ENCODE measurements at places on chromosomes 5 and 9. TPM values are rescaled to one million over a fixed set of nuclear protein-coding genes. Genes with fewer than 3 reads are reported as not detected.

GRCh38 chr5:32767948-32768467 is 56.9 kb downstream of the NPR3 start:
- no peaks in the 10 kb centered on the region for H3K27me3 ChIP-seq
- no peak overlapping the region for H3K4me3 ChIP-seq
- no peaks in the 10 kb centered on the region for H3K36me3 ChIP-seq
- DNase-seq, result no peak

DNA sequence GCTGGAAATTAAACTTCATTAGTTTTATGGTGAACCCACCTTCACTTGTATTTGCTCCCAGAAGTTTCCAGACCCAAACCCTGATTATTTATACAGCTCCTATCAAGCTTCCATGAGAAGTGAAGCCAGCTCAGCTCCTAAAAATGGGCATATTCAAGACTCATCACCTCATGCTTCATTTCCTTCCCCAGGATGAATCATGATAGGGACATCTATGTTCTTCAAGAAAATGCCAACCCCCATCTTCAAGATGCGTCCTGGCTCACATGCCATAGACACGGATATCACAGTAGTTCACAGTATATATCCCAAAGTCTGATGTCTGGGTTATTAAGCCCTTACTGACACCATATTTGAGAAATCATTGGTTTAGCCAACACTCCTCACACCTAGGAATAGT is 217.6 kb downstream of the NPR3 start:
- H3K27me3 ChIP-seq, result no peaks in the 10 kb centered on the region
- H3K4me1 ChIP-seq, result no peaks in the 10 kb centered on the region
- H3K36me3 ChIP-seq, result no peaks in the 10 kb centered on the region
- H3K4me3 ChIP-seq, result no peak overlapping the region

- no peaks in the 10 kb centered on the region for H3K27me3 ChIP-seq
- no peak overlapping the region for H3K27ac ChIP-seq
- peaks cover 45% of the 10 kb centered on the region for H3K36me3 ChIP-seq
Observed at GRCh38 chr9:99967457-99967856, 61.0 kb downstream of the STX17 start.

DNA sequence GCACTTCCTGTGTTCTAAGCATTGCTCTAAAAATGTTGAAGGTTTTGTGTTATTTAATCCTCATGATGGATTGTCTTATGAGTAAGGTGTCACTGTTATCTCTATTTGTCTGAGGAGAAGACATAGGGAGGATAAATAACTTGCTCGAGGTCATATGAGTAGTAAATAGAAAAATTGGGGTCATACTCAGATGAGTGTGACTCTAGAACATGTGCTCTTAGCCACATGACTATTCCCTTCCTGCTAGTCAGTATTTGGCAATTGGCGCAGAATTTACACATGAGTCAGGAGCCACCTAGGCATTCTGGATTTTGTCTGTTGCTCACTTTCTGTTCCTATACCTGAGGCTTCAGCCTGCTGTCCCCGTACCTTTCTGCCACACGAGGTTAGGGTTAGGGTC is 234.6 kb upstream of the CD180 start:
- H3K36me3 ChIP-seq, result no peaks in the 10 kb centered on the region
- DNase-seq, result no peak
- no peak overlapping the region for H3K27ac ChIP-seq
- H3K4me3 ChIP-seq, result no peak overlapping the region

DNA sequence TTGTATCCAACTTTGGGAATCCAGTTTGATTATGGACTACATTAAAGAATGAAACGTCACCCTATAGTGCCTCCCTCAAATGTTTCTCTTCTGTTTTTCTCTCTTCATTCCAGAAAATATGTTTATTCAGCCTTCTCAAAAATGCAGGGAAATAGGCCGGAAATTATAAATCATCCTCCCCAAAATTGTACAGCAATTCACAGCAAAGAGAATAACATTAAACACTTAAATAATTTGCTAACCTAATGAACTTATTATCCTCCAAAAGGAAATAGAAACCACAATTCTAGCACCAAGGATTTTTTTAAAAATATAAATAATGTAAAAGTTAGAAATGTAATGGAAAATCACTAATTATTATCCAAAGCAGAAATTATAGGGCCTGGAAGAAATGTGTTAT is 115.9 kb upstream of the CCNG1 start:
- H3K36me3 ChIP-seq, result no peaks in the 10 kb centered on the region
- no peak overlapping the region for H3K4me3 ChIP-seq
- H3K4me1 ChIP-seq, result no peaks in the 10 kb centered on the region

- no peak for DNase-seq
- H3K27me3 ChIP-seq, result no peaks in the 10 kb centered on the region
- H3K27ac ChIP-seq, result no peak overlapping the region
- H3K36me3 ChIP-seq, result peaks cover 70% of the 10 kb centered on the region
- no peak overlapping the region for H3K4me3 ChIP-seq
Observed at GRCh38 chr5:179878222-179879002, 19.8 kb upstream of the MRNIP start.

DNA sequence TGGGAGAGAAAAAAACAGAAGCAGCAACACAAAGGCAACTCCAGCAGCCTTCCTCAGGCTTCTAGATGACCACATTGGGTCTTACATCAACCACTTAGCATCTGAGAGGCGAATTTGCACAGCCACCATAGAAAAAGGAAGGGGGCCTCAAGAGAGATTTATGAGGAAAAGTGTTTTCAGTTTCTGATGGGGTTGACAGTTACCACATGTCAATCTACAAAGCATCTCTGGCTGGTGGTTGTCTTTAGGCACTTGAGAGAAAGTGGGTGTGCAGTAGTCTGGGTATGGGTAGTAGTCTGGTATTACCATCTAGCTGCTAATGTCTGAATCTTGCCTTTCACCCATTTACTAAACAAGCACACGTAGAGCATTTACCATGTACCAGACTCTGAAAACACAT is 137.5 kb downstream of the BAAT start:
- no peaks in the 10 kb centered on the region for H3K4me1 ChIP-seq
- no peaks in the 10 kb centered on the region for H3K36me3 ChIP-seq
- H3K27me3 ChIP-seq, result no peaks in the 10 kb centered on the region
- no peak for DNase-seq

- no peaks in the 10 kb centered on the region for H3K36me3 ChIP-seq
- no peak overlapping the region for H3K4me3 ChIP-seq
- H3K4me1 ChIP-seq, result peaks cover 34% of the 10 kb centered on the region
Observed at GRCh38 chr9:108185613-108186012, 670.2 kb downstream of the ACTL7B start.

GRCh38 chr5:134427540-134428041 is 15.9 kb upstream of the CDKN2AIPNL start:
- DNase-seq, result no peak
- no peak overlapping the region for H3K27ac ChIP-seq
- no peak overlapping the region for H3K4me3 ChIP-seq
- no peaks in the 10 kb centered on the region for H3K4me1 ChIP-seq
- no peaks in the 10 kb centered on the region for H3K36me3 ChIP-seq

- no peaks in the 10 kb centered on the region for H3K27me3 ChIP-seq
- H3K4me3 ChIP-seq, result no peak overlapping the region
- H3K4me1 ChIP-seq, result no peaks in the 10 kb centered on the region
- H3K27ac ChIP-seq, result no peak overlapping the region
Observed at GRCh38 chr9:90070469-90070868, 465.7 kb downstream of the GADD45G start.

DNA sequence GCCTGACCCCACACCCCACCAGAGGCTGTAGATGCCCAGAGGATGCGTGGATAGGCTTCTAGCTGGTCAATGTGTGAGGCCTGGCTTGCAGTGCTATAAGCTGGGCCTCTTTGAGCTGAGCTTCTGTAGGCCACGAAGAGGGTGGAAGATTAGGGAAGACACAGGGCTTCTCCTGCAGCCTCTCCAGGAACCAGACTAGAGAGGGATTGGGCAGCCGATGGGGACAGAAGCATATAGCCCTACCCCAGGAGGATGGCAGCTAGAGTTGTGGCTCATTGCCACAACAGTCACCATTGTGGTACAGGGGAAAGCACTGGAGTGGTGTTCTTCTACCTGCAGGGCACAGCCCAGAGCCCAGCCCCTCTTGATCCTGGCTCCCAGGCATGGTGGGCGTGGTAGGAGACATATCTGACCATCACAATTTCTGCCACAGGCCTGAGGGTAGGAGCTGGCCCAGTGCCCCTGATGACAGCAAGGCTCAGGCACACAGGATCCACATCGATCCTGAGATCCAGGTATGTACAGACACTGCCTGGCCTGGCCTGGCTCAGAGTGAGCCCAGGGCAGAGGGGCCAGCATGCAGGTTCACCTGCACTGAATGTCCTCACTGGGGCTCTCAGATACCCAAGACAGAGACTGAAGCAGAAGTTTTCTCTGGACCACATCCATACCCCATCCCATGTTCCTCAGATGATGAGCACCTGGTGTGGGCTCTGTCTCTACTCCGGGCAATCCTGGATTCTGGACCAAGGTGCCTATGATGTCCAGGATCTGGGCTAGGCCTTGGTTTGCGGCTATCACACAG is 8.7 kb downstream of the PDLIM4 start:
- peaks cover 71% of the 10 kb centered on the region for H3K4me1 ChIP-seq
- H3K4me3 ChIP-seq, result no peak overlapping the region
- peaks cover 49% of the 10 kb centered on the region for H3K36me3 ChIP-seq
- DNase-seq, result no peak
- H3K27ac ChIP-seq, result peak overlapping the region; percentile 71
- no peaks in the 10 kb centered on the region for H3K27me3 ChIP-seq

- DNase-seq, result no peak
- no peaks in the 10 kb centered on the region for H3K27me3 ChIP-seq
- H3K27ac ChIP-seq, result no peak overlapping the region
- no peaks in the 10 kb centered on the region for H3K36me3 ChIP-seq
- H3K4me3 ChIP-seq, result no peak overlapping the region
- no peaks in the 10 kb centered on the region for H3K4me1 ChIP-seq
Observed at GRCh38 chr5:86885489-86886230, 267.9 kb downstream of the COX7C start.

- no peak overlapping the region for H3K27ac ChIP-seq
- no peak overlapping the region for H3K4me3 ChIP-seq
- no peak for DNase-seq
- H3K4me1 ChIP-seq, result no peaks in the 10 kb centered on the region
- no peaks in the 10 kb centered on the region for H3K27me3 ChIP-seq
- H3K36me3 ChIP-seq, result no peaks in the 10 kb centered on the region
Observed at GRCh38 chr9:27688954-27689353, 115.7 kb upstream of the C9orf72 start.

- H3K4me3 ChIP-seq, result no peak overlapping the region
- no peak for DNase-seq
- no peaks in the 10 kb centered on the region for H3K4me1 ChIP-seq
- H3K27ac ChIP-seq, result no peak overlapping the region
- H3K27me3 ChIP-seq, result no peaks in the 10 kb centered on the region
Observed at GRCh38 chr9:125912667-125913066, 165.5 kb downstream of the PBX3 start.

DNA sequence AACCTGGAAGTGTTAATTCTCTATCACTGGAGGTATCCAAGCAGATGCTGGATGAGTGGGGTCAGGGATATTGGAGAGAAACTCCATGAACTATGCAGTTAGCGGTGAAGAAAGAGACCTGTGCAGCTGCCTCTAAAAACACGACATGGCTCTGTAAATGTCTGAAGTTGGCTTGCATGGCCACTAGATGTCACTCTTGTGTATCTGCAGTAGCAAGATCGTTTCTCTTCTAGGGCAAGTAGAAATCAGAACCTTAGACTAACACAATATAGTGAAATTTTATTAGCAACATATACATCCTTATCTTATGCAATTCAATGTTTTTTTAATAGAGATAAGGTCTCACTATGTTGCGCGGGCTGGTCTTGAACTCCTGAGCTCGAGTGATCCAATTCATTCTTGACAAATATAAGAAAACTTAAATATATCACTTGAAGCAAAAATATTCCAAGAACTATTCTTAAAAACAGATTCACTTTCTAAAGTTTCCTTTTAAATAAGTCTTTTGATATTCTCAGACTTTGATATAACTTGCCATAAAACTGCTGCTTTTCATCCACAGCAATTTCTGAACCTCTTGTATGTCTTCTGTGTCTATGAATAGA is 2.9 kb downstream of the OR2S2 start:
- H3K4me3 ChIP-seq, result no peak overlapping the region
- no peak for DNase-seq
- H3K4me1 ChIP-seq, result no peaks in the 10 kb centered on the region
- H3K27me3 ChIP-seq, result peaks cover 5% of the 10 kb centered on the region
- H3K27ac ChIP-seq, result no peak overlapping the region

DNA sequence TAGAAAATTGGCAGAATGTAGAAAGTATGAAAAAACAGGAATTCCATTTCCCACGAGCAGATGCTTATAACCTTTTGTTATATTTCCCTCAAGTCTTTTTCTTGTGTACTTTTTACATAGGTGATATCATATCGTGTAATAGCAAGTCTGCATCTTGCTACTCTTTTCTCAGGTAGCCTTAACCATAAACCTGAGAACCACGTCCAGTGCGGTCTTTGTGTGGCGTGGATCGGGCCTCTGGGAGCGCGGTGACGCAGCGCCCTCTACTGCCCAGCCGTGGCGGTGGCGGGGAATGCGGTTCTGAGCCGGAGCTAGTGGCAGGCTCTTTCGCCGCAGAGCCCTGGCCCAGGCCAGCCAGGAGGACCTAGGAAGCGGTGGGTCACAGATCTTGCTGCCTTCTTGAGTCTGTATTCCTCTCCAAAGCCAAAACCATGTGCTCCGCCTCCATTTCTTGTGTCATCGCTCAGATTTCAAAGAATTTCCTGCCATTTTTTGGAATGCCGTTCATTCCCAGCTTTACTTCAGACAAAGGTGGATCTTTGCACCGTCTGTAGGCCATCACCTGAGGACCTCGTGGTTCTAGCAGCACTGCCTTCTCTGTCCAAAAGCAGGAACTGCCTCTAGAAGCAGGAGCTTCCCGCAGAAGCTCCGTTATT is 71.9 kb downstream of the MVB12B start:
- no peak overlapping the region for H3K4me3 ChIP-seq
- peaks cover 12% of the 10 kb centered on the region for H3K36me3 ChIP-seq
- H3K27ac ChIP-seq, result no peak overlapping the region
- peaks cover 34% of the 10 kb centered on the region for H3K4me1 ChIP-seq

DNA sequence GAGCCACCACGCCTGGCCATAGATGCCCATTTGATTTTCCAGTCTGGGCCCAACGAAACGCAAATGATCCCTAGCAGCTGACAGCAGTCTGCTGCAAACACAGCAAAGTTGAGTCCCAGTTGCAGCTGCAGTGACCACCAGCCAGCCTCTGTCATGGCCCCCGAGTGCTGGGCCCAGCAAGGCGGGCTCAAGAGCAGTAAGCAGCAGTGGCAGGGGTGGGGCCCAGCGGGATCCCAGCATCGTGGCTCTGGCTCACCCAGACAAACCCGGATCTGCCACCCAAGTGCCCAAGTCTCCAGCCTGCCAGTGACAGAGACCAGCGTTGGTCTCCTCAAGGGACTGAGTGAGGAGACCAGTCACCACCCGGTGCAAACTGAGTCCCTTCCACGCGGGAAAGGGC is 6.9 kb upstream of the LTC4S start:
- no peaks in the 10 kb centered on the region for H3K27me3 ChIP-seq
- DNase-seq, result no peak
- no peak overlapping the region for H3K27ac ChIP-seq
- no peak overlapping the region for H3K4me3 ChIP-seq
- peaks cover 4% of the 10 kb centered on the region for H3K36me3 ChIP-seq

The GABRA6 gene
- total RNA-seq, result not detected

The GFRA3 gene
- total RNA-seq, result 2.0 TPM

The PRKACG gene
- not detected for total RNA-seq

The PCDHB9 gene
- total RNA-seq, result 1.1 TPM

The MIGA2 gene
- total RNA-seq, result 36.5 TPM

The NDOR1 gene
- 13.4 TPM for total RNA-seq

The PTTG1 gene
- 98.9 TPM for total RNA-seq

The EQTN gene
- total RNA-seq, result not detected
